Bronchus fibroblast of lung (primary cell): ENCODE measurements at places on chromosomes 3 and 15. TPM values are rescaled to one million over a fixed set of nuclear protein-coding genes. Genes with fewer than 3 reads are reported as not detected.

Gene RAB27A
- total RNA-seq: 5.4 and 11.6 TPM in 2 replicates

Gene CASR
- not detected in 2 replicates for total RNA-seq

Gene CSK
- total RNA-seq: 21.1 and 23.5 TPM in 2 replicates

Gene CYP1A2
- total RNA-seq: not detected in 2 replicates

Gene ROBO1
- 27.6 and 34.5 TPM in 2 replicates for total RNA-seq

Gene IL17RB
- total RNA-seq: 0.17 TPM in 1 of 2 replicates, not detected in the other

Gene HTR3E
- not detected in 2 replicates for total RNA-seq

Gene LYZL4
- not detected in 2 replicates for total RNA-seq

Gene GOLGA8S
- total RNA-seq: not detected in 2 replicates

Gene SLC28A2
- not detected in 2 replicates for total RNA-seq

Gene TTLL13
- total RNA-seq: not detected in 2 replicates

Gene WDR49
- not detected in 2 replicates for total RNA-seq

Gene KLHL40
- not detected in 2 replicates for total RNA-seq

Gene HSPBAP1
- total RNA-seq: 3.9 and 4.2 TPM in 2 replicates

Gene CDHR4
- not detected in 2 replicates for total RNA-seq
